Stimulated activated CD4-positive, alpha-beta T cell treated with anti-CD3 and anti-CD28 coated beads, Interleukin-15, amount 100 ng/mL, for 1 hour (primary cell): ENCODE measurements at places on chromosomes 12 and 14.

- no peak for DNase-seq
Measured at GRCh38 chr12:95258803-95259202, 41.2 kb downstream of the VEZT start.

DNA sequence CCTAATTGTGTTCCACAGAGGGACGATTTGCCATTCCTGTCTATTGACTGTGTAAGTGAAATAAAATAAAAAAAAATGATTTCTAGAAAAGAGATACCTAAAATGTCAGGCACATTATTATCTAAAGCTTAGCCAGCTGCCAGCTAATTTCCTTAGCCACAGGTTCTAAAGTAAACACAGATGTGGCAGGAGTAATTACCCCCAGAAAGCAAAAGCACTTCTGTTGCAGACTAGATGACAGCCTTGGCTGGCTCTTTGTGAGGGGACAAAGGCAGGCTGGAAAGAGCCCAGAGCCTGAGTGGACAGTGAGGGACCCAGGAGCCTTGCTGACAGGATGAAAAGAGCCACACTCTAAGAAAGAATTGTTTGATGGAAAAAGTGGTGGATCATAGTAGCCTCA lies 418.1 kb downstream of the LRIG3 start:
- DNase-seq: no peak

DNA sequence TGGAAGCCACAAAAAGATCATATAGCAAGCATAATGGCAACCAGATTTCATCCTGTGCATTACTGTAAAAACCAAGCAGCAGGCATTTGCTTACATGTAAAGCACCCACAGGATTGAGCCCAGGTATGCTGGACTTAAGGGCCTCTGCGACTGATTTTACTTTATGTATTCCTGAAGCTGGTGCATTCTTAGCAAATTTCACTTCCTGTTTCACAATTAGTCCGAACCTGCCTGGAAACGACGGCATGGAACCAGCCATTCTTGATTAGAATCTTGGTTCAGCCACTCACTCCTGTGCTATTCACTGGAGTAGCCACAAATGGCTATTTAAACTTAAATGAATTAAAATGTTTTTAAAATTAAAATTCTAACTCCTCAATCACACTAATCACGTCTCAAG lies 239.2 kb downstream of the NUAK1 start:
- DNase-seq: no peak

DNA sequence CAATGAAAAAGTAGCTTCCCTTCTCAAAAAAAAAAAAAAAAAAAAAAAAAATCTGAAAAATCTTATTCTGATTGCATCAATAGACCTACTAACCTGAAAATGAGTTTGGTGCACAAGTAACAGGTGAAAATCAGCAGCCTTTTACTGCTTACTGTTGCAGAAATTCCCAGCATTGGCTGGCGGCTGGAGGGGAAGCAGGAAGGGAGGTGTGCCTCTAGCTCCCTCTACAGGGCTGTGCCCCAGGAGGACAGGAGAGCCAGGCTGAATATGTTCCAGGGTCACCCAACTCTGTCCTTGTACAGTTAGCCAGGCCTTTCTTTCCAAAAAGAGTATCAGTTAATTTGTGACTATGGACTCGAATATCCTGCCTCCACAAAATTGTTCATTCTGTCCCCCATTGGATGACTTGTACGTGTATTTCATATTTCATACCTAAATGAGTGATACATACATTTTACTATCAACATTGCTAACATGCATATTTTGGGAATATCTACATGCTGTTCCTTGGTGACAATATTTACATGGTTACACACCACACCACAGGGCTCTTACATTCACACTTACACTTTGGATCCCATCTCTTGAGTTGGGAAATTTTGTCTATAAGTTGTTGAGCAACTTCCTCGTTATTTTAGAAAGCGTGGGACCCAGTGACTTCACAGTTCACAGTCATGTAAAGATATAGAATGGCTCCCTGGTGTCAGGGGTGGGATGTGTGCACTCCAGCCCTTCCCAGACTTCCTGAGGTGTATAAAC lies 124.8 kb downstream of the SAMD4A start:
- no peak for DNase-seq

- peak; percentile 19 for DNase-seq
Measured at GRCh38 chr12:69330475-69331473, 17.4 kb upstream of the LYZ start.

DNA sequence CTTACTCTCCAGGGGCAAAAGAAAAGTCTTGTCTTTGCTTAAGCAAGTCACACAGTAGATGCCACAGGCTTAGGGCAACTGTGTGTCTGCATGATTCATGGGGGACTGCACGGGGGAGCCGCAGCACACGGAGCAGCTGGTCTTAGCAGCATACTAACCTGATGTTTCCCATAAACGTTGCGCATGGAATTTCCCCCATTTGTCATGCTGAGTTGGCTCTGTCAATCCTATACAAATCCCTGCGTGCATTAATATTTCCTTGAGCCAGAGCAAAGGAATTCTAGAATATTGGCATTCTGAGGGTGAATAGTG lies 71.2 kb downstream of the SAMD4A start:
- DNase-seq: no peak

- DNase-seq: no peak
Measured at GRCh38 chr14:24381363-24382063, 13.5 kb downstream of the NFATC4 start.

DNA sequence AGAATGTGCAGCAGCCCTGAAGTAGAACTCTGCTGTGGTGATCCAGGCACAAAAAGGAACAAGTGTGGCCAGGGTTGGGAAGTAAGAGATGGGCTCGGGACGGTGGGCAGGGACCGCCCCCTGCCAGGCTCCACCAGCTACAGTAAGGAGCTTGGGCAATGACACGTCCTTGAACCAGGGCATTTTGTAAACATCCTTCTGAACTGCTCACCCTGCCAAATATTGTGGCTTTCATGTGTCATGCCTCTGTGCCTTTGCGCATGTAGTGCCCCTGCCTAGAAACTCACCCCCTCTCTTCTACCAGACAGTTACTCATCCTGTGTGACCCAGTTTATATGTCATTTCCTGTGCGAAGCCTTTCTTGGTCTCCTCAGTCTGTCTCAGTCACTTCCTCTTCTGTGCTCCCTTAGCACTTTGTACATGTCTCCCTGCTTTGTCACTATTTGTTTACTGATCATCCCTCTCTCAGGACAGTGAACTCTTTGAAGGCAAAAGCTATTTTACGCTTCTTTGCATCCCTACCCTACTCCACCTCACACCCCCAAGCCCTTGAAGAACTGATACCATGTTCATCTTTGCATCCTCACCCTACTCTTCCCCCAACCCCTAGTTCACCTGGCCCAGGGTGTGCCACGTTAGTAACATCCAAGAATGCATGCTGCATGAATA lies 108.9 kb upstream of the PLEKHG7 start:
- peak; percentile 63 for DNase-seq

- DNase-seq: no peak
Measured at GRCh38 chr12:25690996-25691864, 138.1 kb upstream of the LMNTD1 start.

DNA sequence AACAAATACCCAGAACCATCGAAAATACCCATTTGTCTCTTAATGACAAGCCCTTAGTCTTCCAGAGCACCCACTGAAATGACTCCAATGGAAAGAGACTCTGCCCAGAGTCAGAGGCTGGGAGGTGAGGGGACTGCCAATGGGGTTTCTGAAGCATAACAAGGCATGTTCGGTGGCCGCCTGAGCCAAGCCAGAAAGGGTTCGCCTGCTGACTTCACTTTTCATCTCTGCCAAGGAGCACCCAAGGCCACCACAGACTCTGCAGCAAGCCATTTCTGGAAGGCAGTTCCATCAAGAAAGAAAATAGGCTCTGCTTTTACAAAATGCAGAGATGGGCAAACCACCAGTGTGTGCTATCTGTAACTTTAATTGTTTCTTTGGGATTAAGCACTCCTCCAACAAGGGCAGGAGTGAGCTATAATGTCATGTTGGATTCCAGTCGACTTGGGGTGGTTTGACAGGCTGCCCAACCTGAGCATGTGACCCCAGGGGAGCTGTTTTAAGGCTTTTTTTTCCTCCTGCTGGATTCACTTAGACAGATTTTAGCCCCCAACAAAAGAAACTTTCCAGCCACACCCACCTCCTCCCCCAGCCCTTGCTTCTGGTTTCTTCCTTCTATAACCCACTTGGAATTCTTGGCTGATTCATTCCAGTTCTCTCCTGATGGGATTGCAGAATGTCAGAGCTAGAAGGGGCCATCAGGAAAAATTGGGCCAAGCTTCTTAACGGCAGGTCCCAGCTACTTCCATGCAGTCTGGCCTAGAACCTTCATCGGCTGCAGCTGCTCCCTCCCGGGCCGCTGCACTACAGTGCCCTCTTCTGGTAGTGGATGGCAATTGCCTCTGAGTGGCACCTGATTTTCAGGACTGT lies 24.1 kb downstream of the CKAP4 start:
- peak; percentile 39 for DNase-seq

- no peak for DNase-seq
Measured at GRCh38 chr12:78062786-78063185, 232.1 kb downstream of the NAV3 start.
